ENCODE measurements at places on chromosomes 4 and X.
A peak's percentile ranks its signal among the peaks of the same experiment; 100 is the strongest.

GRCh38 chr4:119087656-119088055 lies 48.0 kb upstream of the MYOZ2 start:
- DNase-seq: no peak

GRCh38 chr4:22686141-22686540 lies 6.6 kb upstream of the GBA3 start:
- DNase-seq: no peak

GRCh38 chr4:102268355-102268754 lies 76.9 kb downstream of the SLC39A8 start:
- no peak for DNase-seq

DNA sequence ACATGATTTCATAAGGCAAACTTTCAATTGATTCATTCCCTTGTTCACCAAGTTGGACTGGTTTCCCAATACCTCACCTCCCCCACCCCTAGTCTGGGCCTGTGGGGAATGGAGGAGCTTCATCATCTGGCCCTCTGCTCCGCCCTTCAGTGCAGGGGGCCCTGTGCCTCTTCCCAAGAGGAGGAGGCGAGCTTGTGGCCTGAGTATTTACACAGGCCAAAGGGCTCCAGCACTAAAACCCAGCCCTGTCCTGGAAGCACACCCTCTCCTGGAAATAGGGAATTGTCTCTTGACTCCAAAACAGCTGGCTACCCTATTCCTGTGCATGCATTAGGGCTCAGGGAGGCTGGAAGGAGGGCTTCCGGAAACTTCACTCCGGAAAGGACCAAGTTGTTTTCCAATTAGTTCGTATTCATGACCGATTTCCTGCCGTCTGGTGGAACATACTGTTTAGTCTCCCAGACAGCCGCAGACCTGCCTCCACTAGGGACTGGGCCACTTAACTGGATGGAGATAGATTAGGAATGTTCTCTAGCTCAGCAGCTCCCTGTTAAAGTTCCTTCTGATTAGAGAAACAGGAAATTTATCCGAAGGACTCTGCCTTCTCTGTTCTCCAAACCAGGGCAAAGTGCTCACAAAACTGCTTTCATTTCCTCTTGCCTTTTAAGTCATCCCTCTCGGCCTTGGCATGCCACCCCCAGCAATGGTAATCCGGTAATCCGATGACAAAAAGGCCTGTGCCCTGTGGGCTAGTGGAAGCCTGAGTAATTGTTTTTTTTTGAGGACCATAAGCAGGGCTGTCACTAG lies 5.8 kb downstream of the SRPX2 start:
- no peak for DNase-seq

GRCh38 chrX:56729152-56729850 lies at the start of gene NBDY:
Gene NBDY, plus strand, starts transcription at chrX:56729243. Its CDS starts 111 bp downstream, at chrX:56729354.
- DNase-seq: peak; percentile 20

DNA sequence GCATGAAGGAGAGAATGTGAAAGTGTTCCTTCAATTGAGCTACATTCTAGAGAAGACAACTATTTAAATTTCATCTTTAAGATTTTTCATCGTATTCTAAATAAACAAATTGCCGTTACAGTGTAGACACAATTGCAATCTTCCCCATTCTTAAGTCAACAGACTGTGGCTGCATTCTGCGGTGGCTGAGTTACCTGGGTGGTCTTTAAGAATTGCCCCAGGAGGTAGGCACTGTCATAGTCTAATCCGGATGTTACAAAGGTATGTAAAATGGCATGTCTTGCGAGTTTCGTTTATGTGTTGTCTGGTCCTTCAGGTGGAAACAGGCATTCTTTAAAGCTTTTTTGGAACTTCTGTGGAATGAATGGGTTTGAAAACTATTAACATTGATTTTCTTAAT lies 586.1 kb upstream of the PITX2 start:
- DNase-seq: no peak

All from NCI-H2029 (cell line).